ENCODE measurements at places on chromosomes 5 and 9.

DNA sequence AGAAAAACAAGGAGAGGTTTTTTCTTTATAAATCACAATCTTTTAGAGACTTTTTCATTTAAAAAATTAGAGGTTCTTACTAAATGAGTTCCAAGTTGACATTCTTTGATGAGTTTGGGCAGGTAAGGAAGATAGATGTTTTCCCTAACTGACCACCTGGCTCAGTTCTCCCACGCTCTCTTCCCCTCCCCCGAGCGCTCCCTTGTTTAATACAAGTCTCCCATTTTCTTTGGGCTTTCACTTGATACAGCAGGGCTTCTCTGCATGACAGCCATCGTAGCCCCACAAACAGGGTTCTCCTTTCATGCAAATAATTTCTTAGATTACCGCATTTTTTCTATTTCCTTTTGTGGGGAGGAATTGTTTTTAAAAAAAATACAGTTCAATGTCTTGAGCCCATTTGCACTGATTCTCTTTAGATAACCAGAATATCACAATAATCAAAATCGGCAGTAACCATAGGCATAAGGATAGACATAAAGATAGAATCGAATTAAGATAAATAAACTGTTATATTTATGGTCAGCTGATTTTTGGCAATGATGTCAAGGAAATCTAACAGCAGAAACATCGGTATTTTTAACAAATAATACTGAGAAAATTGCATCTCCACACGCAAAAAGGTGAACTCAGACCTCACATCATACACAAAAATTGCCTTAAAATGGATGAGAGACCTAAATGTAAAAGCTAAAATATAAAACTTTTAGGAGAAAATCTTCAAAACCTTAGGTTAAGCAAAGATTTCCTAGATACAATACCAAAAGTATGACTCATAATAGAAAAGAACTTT lies 325.4 kb downstream of the PIK3R1 start:
- no peak for DNase-seq

DNA sequence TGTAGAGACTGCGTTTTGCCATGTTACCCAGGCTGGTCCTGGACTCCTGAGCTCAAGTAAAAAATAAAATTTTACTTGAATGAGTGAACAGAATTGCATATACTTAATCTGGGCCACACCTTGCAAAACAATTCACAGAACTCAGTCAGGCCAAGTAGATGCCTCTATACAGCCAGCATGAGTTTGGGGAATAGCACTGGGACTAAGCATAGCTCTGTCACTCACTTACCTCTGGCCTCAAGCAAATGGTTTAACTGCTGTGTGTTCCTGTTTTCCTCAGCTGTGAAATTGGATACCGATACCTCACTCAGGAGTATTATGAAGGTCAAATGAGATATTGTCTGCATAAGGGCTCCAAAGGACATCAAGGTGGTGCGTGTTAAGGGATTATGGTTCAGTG lies 10.9 kb upstream of the FRMPD1 start:
- no peak for DNase-seq

- no peak for DNase-seq
Measured at GRCh38 chr5:92544596-92544995, 1036.4 kb downstream of the NR2F1-AS1 start.

- DNase-seq, result peak; percentile 89
Measured at GRCh38 chr5:1344975-1345838, at the start of gene CLPTM1L. CLPTM1L (minus strand) TSS chr5:1345099; CDS start chr5:1344841, 258 bp downstream.

DNA sequence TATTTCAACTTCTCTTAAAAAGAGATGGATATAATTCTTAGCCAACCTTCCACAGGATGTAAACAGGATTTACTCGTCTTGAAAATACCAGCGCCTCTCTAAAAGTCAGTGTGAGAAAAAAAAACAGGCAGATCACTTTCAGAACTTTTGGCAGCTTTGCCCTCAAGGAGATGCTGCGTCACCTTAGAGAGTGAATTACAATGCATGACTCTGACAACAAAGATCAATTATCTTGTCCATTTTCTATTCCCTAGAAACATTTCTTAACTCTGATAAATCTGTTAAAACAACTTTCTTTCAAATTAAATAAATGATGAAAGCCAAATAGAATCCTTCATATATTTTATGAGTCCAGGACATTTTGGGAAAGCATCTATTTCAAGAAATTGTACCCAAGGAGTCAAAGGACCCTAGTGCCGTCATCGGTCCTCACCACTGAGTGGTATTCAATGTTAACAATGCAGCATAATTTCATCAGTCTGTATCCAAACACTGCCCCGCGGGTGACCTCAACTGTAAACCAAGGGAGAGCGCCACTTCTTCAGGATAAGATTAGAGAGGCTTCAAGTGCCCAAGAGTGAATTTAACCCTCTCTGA lies 536.0 kb downstream of the PDE4D start:
- DNase-seq, result no peak

DNA sequence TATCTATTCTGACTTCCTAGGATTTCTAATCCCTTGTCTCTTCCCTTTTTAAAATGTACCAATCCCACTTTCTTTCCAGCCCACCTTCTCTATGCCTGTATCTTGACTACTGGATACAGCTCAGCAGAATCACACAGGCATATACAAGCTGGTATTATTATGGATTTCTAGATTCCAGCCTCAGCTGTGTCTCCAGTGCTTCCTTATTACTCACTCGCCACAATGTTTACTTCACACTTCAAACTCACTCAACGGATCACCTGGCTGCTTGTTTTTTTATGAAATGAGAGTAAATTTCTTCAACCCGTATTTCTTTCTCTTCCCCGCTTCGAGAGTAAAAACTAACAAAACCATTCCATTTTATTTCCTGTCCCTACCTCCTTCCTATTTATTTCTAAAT lies 38.8 kb downstream of the CWC27 start:
- DNase-seq, result no peak

- no peak for DNase-seq
Measured at GRCh38 chr9:87405677-87406542, 91.8 kb upstream of the DAPK1 start.

DNA sequence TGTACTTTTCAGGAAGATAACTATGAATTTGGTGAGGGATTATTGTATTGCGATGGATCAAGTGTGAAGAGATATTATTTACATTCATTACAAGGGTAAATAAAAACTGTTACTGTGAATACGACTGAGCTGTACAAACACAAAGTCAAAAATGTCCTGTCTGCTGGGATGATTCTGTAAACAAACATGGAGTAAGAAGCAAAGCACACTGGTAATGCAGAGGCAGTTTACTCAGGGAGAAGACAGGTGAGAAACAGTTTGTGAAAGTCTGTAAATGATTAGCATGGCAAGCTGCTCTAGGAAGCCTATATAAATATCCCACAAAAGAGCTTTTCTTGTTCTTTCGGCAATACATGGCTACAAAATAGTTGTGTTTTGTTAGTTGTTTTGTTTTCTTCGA lies 115.4 kb upstream of the GNA14 start:
- DNase-seq, result no peak

- no peak for DNase-seq
Measured at GRCh38 chr5:81631621-81632020, 119.3 kb downstream of the SSBP2 start.

DNA sequence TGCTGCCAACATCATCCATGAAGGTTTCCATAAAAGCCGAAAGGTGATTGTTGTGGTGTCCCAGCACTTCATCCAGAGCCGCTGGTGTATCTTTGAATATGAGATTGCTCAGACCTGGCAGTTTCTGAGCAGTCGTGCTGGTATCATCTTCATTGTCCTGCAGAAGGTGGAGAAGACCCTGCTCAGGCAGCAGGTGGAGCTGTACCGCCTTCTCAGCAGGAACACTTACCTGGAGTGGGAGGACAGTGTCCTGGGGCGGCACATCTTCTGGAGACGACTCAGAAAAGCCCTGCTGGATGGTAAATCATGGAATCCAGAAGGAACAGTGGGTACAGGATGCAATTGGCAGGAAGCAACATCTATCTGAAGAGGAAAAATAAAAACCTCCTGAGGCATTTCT lies 10.1 kb downstream of the TLR4 start:
- no peak for DNase-seq

DNA sequence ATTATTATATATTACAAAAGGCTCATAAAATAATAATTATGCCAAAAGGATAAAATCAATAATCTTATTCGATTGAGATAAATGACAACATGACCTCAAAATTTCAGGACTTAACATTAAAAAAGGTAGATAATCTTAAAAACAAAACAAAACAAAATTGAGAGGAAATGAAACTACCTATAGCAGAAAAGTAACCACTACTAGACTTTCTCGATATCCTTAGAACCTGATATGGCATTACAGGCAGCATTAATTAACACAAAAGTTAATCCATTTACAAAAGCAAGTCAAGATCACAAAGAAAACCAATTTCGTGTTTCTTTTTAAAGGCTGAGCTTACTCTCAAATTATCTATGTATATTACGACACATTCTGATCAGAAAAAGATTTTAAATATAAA lies 29.9 kb downstream of the TMEM161B start:
- DNase-seq, result no peak

- DNase-seq, result no peak
Measured at GRCh38 chr5:11903121-11903613, 1.1 kb downstream of the CTNND2 start.

GRCh38 chr9:136036848-136037247 lies 58.2 kb downstream of the NACC2 start:
- no peak for DNase-seq

DNA sequence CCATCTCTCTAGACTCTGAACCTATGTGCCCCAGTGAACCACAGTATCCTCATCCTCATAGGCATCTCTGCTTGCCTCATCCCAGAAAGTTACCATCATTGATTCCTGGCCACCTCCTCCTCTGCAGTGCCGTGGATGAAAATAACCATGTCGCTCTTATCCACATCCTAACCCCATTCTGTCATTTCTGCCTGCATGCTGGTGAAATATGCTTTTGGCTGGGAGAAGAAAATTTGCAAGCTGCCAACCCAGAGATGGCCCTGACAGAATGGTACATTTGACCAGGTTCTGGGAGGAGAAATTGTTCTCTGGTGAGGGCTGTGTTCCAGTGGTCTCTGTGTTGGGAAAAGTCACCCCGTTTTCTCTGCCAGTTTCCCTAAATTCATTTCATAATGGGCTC lies 149.7 kb downstream of the NMUR2 start:
- DNase-seq, result no peak

- no peak for DNase-seq
Measured at GRCh38 chr9:14687042-14687719, 6.1 kb downstream of the ZDHHC21 start.

- DNase-seq, result no peak
Measured at GRCh38 chr5:133848341-133848811, 120.0 kb downstream of the C5orf15 start.

- DNase-seq, result no peak
Measured at GRCh38 chr9:27447031-27447683, 76.9 kb upstream of the IFNK start.

DNA sequence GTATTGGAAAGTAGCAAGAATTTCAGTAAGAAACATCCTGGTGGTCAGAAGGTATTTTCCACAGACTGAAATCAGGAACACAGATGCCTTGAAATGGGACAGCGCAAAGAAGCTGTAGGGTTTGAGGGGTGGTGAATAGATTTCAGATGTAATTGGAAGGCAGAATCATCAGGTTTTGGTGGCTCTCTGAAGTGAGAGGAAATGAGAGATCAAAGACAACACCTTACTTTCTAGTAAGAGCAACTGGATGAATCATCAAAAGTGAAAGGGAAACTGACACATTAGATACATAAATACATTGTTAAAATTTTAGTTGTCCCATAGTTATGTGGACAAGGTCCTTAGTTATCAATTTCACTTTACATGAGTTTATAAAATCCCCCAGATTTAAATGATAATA lies 188.2 kb upstream of the SLC27A6 start:
- peak; percentile 5 for DNase-seq

GRCh38 chr5:24381861-24382489 lies 262.8 kb downstream of the CDH10 start:
- DNase-seq, result no peak

GRCh38 chr9:123893831-123894460 lies 36.0 kb downstream of the DENND1A start:
- DNase-seq, result no peak

DNA sequence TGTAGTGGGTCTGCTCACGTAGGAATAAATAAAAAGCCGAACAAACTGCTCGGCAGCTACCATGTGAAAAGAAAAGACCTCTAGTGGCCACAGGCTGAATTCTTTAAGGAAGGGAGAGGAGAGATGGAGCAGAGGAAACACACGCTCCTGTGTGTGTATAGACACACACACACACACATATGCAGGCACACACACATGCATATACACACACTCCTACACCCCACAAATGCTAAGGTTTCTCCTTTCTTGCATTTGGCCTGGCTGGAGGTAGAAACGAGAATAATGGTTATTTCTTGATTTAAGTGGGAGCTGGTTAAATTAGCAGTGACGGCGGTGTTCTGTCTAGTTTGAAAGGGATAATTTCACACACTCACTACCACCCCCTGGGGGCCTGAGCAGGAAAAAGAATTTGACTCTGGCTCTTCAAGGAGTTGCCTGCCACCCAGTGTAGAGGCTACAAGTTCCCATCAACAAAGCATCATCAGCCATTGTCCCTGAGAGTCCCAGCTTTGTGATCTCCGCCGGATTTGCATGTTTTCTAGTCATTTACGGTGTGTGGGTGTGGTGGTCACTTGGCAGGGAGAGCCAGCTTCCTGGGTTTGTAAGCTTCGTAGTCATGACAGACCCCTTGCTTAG lies at the start of gene INSYN2B:
Gene INSYN2B (minus strand): TSS at position 78 of the 636 bp plus-strand sequence. CDS start 96,597 bp downstream, outside the sequence.
- no peak for DNase-seq

GRCh38 chr5:53856506-53856905 lies 296.1 kb downstream of the NDUFS4 start:
- DNase-seq, result no peak

DNA sequence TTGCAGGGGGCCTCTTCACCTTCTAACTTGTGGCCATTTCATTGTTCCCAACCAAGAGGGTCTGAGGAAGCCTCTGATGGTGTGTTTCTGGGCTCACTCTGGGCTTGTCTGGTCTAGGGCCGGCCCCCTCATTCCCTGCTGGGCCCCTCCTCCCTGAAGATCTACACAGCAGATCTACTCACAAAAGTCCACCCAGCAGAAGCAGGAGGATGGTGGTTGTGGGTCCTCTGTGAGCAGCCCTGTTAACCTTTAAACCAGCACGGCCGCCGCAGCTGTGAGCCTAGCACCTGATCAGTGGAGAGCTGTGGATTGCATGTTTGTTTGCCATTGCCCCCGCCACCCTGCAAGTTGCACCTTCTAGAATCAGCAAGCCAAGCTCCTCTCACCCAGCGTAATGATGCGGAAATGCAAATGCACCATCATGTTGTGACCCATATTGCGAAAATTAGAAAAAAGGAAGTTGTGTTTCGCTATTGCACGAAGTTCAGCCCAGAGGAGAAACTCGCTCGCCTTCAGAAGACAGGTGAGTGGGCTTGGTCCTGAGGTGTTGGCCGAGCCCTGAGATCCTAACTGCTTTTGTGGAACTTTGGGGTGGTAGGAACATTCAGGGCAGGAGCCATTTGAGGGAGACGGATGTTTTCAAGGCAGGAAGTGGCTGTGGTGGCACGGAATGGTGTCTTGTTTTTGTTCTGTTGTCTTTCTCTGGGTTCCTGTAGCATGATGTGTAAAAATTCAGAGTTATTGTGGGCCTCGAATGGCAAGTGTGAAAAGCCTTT lies 16.7 kb downstream of the FGD3 start:
- peak; percentile 82 for DNase-seq

- no peak for DNase-seq
Measured at GRCh38 chr9:9892217-9892616, 720.6 kb downstream of the PTPRD start.
